Thoracic aorta endothelial cell (primary cell): ENCODE measurements at places on chromosomes 1 and 21. TPM values are rescaled to one million over a fixed set of nuclear protein-coding genes. Genes with fewer than 3 reads are reported as not detected.

Gene UBXN10
- 0.07 TPM in 1 of 2 replicates, not detected in the other for total RNA-seq

Gene SPATC1L
- total RNA-seq: 6.7 and 8.5 TPM in 2 replicates

Gene DPT
- not detected in 2 replicates for total RNA-seq

Gene AGT
- total RNA-seq: not detected in 2 replicates

Gene CCDC190
- 2.3 and 5.5 TPM in 2 replicates for total RNA-seq

Gene H3-3A
- total RNA-seq: 241 and 295 TPM in 2 replicates

Gene FABP3
- total RNA-seq: not detected in 2 replicates

Gene OR2T2
- not detected in 2 replicates for total RNA-seq

Gene PRKAA2
- total RNA-seq: 10.0 and 11.2 TPM in 2 replicates

Gene WNT3A
- not detected in 2 replicates for total RNA-seq

Gene TIAM1
- 0.14 TPM in 1 of 2 replicates, not detected in the other for total RNA-seq

Gene TNFRSF25
- 15.2 and 15.4 TPM in 2 replicates for total RNA-seq

Gene SAMSN1
- 3.6 and 10.8 TPM in 2 replicates for total RNA-seq

Gene C4BPB
- total RNA-seq: not detected in 2 replicates

Gene SPATA21
- under 0.01 TPM in 1 of 2 replicates, not detected in the other for total RNA-seq

Gene OR2M3
- not detected in 2 replicates for total RNA-seq
